Activated gamma-delta T cell treated with Interleukin-2 at 50 U/mL for 16 hours (primary cell): ENCODE measurements at places on chromosomes 1 and 21.

DNA sequence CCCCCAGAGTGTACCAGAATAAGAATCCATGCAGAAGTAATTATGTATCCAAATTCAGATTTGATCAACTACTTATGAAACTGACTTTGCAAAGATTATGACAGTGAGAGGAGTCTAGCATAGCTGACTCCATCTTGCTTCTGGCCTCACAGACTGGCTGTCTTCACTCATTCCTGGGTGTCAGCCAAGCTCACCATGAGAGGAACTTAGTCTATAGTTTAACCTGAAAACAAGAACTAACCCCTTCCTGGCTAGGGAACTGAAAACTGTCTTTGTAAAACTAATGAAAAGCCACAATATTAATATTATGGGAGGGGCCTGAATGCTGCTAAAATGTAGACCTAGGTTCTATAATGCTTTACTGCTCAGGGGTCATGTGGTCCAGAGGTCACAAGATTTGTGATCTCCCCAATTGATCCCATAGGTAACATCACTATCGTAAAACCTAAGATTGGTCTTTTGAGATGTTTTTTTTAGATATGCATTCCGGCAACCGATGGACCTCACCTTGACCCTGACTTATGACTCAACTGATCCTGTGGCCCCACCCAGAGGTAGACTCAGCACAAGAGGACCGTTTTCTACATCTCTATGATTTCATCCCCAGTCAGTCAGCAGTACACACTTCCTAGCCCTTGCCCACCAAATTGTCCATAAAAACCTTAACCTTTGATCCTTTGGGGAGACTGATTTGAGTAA, 55.2 kb downstream of the ATP1B1 start:
- no peak for DNase-seq

DNA sequence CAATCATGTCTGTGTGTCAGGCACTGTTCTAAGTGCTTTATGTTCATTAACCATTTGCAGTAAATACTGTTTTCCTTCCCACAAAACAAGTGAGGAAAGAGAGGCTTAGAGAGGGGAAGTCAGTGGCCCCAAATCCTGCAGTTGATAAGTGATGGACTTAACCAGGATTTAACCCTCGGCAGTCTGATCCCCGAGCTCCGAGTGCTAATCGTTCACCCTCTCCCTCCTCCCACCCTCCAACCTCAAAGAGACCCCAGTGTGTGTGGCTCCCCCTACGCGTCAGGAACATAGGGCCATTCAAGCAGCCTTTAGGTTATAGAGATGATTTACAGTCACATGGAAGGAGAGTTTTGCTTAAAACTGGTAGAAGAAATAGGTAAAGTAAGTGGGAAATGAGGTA, 47.2 kb downstream of the SCCPDH start:
- no peak for DNase-seq

DNA sequence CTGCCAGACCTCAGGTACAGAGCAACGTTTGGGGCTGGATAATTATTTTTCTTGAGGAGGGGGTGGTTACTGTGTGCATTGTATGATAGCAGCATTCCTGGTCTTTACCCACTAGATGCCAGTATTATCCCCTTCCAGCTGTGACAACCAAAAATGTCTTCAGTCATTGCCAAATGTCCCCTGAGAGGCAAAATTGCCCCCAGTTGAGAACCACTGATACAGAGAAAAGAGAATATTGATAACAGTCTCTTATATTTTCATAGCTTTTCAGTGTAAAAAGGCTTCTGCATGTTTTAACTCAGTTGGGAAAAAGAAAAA, 51.8 kb upstream of the SYT14 start:
- DNase-seq = no peak

DNA sequence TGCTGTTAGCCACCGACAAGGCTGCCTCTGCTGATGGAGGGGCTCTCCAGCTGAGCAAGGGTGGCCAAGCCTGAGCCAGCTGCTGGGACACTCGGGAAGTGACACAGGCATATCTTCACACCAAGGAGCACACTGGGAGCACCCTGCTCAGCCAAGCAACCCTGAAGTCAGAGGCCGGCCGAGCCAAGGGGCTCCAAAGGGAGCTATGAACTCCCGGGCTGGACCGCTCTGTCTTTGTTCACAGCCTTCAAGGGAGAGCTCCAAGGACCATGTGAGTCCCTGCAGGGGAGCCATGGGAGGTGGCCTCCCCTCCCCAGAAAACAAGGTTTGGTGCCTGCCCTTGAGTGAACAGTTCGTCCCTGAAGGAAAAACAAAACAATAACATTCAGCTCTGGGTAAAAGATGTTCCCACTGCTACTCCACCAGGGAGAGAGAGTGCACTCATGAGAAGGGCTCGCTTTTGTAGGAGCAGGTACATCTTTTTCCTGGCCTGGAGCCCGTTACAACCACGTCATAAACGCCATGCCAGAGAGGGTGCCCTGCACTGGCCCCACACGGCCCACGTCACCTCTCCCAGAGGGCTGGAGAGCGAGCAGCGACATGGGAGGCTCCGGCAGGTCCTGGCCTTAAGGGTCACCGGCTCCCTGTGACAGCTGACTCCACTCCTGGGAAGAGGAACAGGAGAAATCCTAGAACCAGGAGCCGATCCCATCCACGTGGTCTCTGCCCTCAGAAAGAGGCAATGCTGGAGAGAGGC, 56.3 kb upstream of the SLC25A33 start:
- no peak for DNase-seq

- no peak for DNase-seq
These were observed 1.0 kb downstream of the LEPR start for GRCh38 chr1:65421351-65422025.

DNA sequence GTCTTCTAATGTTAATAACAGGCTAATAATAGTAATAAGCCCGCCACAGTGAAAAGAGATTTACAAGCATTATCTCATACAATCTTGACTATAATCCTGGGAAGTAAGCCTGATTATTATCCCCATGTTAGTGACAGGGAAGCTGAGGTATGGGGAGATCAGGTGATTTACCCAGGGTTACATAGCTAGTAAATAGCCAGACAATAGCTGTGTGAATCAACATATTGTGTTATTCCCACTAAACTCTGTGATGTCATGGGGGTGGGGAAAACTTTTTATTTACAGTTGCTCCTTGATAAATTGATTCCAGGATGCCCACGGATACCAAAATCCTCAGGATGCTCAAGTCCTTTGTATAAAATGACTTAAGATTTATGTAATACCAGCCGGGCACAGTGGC, 181.9 kb downstream of the LMO4 start:
- DNase-seq = no peak

- no peak for DNase-seq
These were observed 55.9 kb downstream of the ARHGEF16 start for GRCh38 chr1:3510136-3510955.
